ENCODE measurements at places on chromosomes 7 and 10.

- DNase-seq = no peak
Observed at GRCh38 chr7:21946222-21946709, 567 bp upstream of the CDCA7L start.

DNA sequence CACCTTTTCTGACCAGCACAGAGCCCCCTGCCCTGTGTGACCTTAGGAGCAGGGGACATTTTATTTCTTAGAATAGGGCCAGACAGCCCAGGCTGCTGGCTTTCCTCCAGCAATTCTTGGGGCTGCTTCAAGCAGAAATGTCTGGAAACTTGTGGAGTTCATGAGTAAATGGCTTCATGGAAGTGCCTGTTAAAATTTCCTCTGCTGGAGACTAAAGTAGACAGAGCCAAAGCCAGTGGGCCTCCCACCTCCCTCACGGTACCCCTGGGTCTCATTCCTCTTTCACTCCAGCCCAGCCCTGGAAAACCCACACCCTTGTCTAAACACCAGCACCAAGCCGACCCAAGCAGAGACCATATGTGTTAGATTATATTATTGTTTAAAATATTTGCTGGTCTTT lies 505.5 kb upstream of the ZMIZ1 start:
- no peak for DNase-seq

GRCh38 chr10:115566867-115567266 lies 473.7 kb downstream of the ATRNL1 start:
- no peak for DNase-seq

DNA sequence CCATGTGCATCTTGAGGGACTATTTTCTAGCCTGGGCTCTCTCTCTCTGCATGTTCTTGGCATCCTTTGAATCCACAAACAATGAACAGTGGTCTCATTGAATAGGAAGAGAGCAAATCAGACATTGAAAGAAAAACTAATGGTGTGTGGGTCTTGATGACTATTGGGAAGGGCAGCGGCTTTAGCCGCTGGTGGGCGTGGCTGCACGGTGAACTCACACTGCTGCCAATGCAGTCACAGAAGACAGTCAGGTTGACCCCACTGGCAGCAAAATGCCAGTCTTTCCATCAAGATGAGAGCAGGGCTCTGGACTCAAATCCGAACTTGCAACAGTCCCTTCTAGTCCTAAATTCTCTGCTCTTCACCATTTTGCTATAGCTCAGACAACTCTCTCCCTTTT lies 91.0 kb downstream of the ADARB2 start:
- DNase-seq = no peak

DNA sequence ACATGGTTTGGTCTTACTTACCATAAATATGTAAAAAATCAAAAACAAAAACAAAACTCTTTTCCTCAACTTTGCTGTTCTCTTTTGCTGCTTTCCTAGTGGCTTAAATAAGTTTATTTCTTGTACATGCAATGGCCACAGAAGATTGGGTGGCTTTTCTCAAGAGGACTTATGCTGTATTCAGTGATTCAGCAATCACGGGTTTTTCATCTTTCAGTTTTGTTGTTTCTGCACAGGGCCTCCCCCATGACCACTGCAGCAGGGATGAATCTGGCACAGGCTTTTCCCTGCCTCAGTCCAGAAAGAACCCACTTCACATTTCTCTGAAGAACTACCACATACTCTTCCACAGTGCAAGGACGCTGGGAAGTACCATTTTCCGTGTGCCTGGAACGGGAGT lies 355.0 kb downstream of the RNLS start:
- no peak for DNase-seq

DNA sequence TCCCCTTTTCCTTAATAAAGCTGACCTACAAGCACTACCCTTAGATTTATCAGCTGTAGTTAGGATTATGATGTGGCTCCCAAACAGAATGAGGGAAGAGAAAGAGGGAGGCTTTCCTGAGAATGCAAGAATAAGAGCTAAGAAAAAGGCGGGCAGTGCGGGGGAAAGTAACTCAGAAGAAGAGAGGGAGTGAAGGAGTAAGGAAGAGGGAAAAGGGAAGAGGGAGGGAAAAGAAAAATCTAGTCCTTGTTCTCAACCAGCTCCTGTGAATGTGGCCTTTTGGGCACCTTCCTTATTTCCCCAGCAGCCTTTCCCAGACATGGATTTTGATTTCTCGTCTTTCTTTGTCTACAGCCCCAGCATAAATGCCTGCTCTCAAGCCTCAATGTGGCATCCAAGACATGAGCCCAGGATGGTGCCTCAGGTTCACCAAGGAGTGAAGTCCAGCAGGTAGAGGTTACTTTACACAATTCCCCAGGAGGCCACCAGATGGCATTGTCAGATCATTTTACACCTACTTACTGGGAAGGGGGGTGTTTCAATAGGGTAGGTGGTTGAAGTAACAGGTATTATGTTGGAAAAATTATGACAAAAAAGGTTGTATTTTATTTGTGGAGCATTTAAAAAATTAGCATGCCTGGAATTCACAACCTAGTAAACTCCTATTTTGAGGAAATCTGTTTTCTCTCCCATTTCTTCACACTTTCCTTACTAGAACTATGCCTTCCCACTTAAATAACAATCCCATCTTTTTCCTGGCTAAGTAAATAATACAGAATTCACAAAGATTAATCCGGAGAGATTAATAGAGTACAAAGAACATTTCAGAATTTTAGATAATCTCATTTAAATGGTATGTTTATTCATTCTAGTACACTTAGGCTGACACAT lies 106.5 kb downstream of the HTR7 start:
- DNase-seq = no peak

DNA sequence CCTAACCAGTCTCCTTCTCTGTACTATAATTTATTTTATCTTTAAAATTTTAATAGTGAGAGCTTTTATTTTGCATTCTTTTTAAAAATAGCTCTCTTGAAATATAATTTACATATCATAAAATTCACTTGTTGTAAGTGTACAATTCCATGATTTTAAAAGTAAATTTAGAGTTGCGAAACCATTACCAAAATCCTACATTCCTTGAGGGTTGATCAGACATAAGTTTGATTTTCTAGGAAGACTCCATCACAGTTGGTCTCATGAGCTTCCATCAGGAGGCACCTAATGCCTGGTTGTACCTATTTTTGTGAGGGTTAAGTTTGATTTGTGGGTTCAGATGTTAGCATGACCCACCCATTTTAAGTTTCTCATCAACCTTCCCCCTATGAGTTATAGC lies 108.1 kb downstream of the BMPER start:
- DNase-seq = no peak

- DNase-seq = no peak
Observed at GRCh38 chr10:132350391-132350790, 18.4 kb downstream of the LRRC27 start.

- DNase-seq = no peak
Observed at GRCh38 chr10:104246976-104247375, 7.7 kb upstream of the GSTO1 start.

GRCh38 chr10:92328993-92329392 lies 38.0 kb downstream of the MARCHF5 start:
- no peak for DNase-seq

DNA sequence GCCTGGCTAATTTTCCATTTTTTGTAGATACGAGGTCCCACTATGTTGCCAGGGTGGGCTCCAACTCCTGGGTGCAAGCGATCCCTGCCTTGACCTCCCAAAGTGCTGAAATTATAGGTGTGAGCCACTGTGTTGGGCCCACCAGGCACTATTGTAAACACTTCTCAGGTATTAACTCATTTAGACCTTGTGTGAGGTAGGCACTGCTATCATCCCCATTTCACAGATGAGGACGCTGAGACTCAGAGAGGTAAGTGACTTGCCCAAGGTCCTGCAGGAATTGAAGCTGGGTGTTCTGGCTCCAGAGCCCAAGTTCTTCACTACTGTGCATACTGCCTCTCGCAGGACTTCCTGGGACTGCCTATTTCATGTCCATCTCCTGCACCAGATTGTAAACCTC lies 67.1 kb upstream of the SYPL1 start:
- DNase-seq = no peak

- no peak for DNase-seq
Observed at GRCh38 chr10:95909561-95909960, 1.8 kb downstream of the CC2D2B start.

DNA sequence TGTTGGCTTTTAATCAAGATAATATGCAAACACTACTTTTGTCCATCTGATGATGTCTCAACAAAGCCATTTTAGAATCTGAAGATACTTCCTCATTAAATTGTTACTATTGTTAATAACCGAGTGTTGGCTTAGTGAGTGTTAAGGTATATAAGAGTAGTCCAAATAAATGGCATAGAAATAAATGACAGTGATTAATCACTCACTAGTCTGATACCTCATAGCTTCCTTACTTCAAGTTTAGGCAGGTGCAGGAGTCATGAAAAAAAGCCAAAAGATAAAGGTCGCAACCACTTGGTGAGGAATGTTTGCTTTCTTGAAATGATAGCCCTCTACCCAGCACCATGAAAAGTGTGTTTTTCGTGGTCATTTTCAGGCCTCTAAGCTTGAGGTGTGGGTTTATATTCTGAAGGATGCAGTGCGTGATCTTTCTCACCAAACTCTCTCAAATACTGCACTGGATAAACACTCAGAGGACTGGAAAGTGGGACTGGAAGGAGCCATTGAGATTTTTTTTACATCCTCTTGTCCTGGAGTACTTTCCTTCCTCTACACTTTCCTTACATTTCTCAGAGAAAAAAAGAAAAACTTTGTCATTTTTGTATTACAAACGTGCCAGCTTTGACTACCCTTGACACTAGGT lies 138.1 kb downstream of the KIAA1217 start:
- DNase-seq = no peak

DNA sequence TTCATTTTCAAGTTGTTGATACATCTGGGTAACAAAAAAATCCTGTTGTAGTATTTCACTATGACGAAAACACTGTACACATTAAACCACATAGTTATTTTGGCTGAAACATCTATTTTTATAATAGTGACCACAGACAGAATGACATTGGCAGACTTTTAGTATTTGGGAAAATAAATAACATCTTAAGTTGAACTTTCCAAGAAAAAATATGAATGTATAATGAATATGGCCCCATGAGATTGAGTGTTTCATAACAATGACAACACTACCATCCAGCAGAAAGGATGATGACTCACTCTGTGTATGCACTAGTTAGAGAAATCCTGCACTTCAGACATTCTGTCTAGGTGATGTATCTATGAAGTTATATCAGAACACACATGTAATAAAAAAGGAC lies 118.1 kb downstream of the SEMA3D start:
- no peak for DNase-seq

DNA sequence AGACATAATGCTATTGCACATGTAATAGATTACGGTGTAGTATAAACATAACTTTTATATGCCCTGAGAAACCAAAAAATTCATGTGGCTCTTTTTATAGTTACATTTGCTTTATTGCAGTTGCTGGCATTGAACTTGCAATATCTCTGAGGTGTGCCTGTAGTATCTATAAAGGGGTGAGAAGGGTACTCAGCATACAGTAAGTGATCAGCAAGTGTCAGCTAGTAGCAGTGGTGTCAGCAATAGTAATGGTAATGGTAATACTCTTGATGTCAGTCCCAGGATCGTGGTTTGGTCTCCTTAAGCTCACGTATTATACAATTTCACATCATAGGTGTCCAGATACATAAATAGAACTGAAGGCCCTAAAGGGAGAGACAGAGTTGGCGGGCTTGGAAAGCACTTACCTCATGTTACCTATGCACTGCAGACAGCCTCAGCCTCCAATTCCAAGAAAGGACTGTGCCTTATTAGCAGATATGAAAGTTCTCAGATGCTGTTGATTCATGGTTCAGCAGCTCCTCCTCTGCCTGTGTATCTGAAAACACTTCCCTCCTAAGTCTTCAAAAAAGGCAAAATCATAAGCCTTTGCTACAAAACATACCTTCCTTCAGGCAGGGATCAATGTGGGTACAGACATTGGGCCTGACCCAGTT lies 6.6 kb upstream of the GIMAP7 start:
- DNase-seq = no peak

DNA sequence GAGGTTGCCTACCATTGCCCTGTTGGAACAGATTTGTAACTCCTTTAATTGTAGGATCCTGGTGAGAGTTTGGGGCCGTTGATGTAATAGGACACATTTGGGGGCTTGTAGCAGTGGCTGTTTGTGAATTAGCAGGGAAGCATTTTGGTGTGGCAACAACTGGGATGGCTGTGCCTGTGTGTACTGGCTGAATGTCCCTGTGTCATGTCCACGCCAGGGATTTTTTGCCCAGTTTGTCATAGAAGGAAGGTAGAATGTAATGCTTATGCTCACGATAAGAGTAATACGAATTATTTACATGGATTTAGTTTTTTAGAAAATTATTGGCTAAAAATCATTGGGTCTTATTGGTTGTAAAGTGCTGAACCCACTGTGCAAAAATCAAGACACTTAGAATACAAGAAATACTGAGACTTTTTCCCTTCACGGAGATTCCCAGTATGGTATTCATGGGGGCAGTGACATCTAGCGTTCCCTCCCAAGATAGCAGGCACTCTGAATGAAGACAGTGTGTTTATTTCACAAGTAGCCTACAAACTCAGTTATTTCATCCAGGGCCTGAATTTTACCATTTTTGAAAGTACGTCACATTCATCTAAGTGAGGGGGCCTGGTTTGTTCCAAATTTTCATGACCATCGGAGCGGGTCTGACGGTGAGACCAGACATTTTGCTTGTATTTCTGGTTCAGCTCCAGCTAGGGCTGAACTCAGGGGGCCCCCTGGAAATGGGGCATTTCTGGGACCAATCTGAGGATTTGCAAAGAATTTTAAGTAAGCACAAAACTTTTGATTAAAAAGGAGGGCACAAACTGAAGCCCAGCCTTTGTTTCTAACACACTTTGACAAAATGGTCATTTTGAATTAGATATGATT lies 74.7 kb downstream of the CACNB2 start:
- no peak for DNase-seq

GRCh38 chr7:106775552-106775936 lies 89.5 kb upstream of the PIK3CG start:
- no peak for DNase-seq

DNA sequence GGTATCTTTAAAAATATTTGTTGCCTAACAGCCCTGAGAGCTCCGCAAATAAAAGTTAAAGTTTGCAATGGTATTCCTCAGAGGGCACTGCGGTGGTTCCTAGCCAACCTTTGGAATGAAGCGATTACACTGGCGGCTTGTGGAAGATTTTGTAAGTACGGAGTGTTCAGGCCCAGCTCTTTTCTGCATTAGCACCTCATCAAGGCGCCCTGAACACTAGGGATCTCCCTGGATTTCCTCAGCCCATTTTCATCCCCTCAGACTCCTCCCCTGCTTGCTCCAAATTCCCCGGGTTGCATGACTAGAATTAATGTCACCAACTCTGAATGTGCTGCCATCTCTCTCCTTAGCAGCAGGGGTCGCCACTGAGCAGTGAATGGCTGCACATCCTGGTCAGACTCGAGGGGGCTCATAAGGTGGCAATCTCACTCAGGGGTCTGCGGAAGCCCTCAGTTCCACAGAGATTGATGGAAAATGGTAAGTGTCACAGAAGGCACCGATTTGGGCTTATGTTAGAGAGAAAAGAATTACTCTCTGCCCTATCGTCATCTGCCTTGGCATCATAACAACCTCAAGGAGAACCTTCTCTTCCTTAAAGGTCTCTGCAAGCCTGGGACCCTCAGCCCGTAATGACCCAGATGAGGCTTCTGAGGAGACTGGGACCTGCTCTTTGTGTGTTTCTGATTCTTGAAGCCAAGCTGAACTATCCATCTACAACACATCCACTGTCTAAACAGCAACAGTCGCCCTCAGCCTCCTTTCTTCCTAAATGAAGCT lies 262.8 kb upstream of the AOAH start:
- DNase-seq = peak; percentile 62
